ENCODE measurements at places on chromosomes 11 and 22.
A peak's percentile ranks its signal among the peaks of the same experiment; 100 is the strongest.

- DNase-seq: no peak
Measured at GRCh38 chr22:48700566-48701295, 1126.9 kb downstream of the BRD1 start.

GRCh38 chr11:16763746-16764145 lies 25.3 kb downstream of the C11orf58 start:
- DNase-seq: no peak

DNA sequence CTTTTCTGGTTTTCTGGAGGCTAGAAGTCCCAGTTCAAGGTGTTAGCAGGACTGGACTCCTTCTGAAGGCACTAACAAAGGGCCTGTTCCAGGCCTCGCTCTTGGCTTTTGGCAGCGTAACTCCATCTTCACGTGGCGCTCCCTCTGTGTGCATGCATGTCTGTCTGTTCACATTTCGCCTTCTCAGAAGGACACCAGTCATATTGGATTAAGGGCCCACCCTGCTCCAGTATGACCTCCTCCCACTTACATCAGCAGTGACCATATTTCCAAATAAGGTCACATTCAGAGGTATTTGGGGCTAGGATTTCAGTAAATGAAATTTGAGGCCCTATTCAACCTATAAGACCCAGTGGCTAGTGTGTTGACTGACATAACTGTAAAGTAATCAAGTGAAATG lies 20.0 kb downstream of the APLP2 start:
- DNase-seq: no peak

- DNase-seq: no peak
Measured at GRCh38 chr11:19237813-19238212, 2.9 kb downstream of the E2F8 start.

DNA sequence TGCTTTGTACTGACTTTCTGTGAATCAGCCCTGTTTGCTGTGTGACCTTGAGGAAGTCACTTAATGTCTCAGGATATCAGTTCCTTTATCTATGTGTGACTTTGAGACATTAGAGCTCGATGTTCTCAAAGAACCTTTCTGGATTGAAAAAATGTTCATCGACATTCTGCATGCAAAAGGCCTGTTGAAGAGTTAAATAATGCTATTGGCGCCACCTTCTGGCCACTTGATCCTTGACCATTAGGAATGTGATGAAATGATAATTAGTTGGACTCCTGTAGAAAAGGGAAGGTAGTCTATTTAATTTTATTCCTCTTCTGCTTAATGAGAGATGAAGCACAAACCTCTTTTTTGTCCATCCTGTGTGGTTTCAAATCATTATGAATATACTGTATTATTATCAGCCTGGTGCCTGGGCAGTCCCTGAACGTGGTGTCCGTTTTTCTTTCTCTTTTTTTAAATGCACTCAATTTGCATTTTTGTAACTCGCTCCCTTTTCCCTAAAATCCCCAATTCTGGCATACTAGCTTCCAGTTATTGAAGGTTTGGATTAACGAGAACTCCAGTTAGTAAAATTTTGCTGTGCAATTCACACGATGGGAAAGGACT lies 20.7 kb downstream of the ELF5 start:
- peak; percentile 71 for DNase-seq

DNA sequence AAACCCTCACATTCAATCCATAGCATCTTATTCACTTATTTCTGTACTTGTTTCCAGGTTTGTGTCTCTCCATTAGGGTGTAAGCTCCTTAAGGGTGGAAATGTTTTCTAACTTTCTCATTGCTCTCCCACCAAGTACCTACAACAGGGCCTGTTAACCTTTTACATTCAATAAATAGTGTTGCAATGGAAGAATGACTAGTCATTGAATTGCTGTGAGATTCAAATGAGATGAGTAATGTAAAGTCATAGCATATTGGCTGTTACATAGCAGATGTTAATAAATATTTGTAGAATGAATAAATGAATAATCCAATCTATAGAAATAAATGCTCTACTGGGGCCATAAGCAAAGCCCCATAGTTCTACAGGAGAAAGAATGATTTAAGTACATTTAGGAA lies 75.4 kb upstream of the DDI1 start:
- DNase-seq: no peak

GRCh38 chr11:120188811-120189455 lies 21.9 kb upstream of the OAF start:
- no peak for DNase-seq

DNA sequence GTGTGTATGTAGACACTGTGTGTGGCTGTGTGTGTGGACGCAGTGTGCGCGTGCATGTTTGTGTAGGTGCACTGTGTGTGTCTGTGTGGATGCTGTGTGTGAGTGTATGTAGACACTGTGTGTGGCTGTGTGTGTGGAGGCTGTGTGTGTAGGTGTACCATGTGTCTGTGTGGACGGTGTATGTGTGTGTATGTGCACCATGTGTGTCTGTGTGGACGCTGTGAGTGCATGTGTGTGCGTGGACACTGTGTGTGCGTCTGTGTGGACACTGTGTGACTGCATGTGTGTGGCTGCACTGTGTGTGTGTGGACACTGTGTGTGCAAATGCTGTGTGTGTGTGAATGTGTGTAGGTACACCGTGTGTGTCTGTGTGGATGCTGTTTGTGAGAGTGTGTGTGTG lies 10.3 kb downstream of the TRPM5 start:
- DNase-seq: no peak

DNA sequence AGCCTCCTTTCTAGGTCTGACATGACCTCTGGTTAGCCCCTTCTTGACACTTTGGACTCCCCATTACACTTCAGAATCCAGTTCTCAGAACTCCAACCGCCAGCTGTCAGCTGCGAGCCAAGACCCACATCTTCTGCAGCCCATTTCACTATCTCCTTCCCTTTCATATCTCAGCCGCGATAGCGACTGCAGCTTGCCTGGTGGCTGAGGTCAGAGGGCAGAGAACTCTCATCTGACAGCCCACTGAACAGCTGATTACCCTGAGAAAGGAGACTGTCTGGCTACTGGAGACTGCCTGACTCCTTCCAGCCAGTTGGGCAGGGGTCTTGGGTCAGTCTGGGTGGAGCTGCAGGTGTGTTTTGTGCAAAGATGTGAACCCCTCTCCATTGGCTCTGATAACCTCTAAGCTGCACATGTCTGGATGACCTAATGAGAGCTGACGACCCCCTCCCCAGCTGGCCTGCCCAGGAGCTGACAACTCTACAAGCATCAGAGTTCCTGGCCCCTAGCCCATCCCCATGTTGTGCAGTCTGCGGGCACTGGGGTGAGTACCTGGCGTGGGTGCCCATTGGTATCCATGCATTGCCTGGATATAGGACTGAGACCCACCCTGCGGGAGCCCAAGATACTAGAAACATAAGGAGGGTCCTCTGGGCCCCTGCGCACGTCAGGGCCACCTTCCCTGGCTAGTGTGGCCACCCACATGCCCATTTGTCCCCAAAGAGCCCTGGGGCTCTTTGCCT lies 1.1 kb downstream of the CHRM1 start:
- DNase-seq: no peak

DNA sequence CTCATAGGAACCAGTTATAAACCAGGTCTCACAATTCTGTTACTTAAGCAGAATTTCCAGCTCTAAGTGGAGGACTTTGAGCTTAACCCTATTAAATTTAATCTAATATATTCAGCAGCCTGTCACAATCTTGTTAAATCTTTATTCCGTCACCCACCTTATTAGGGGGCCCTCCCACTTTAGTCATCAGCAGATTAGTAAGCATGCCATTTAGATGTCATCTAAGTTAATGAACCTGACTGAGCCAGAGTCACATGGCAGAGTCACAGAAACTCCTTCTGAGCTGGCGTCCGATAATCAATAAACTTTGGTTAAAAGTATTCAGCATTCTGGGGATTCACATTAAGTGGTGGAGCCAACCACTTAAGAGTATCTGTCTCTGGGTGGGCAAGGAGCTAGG lies 35.1 kb downstream of the TTC12 start:
- DNase-seq: no peak

GRCh38 chr11:92775003-92775676 lies 194.3 kb upstream of the MTNR1B start:
- no peak for DNase-seq

DNA sequence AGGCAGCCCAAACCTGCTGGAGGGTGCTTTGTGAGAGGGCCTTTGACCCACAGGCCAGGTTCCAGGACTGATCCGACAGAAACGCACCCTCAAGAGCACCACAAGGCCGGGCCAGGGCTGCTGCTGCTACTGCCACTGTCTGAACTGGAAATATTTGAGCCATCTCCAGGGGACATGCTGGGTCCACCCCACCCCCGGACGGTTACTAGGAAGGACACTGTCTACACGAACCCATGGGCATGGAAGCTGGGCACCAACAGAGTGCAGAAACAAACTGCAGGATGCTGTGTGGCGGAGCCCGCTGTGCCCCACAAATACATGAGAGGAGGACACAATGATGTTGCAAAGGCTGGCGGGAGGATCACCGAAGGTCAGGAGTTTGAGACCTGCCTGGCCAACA lies 283.7 kb downstream of the CTTN start:
- DNase-seq: no peak

GRCh38 chr11:119573858-119574257 lies 150.9 kb upstream of the THY1 start:
- no peak for DNase-seq

GRCh38 chr11:119028346-119029068 lies 2.2 kb downstream of the SLC37A4 start:
- DNase-seq: no peak

DNA sequence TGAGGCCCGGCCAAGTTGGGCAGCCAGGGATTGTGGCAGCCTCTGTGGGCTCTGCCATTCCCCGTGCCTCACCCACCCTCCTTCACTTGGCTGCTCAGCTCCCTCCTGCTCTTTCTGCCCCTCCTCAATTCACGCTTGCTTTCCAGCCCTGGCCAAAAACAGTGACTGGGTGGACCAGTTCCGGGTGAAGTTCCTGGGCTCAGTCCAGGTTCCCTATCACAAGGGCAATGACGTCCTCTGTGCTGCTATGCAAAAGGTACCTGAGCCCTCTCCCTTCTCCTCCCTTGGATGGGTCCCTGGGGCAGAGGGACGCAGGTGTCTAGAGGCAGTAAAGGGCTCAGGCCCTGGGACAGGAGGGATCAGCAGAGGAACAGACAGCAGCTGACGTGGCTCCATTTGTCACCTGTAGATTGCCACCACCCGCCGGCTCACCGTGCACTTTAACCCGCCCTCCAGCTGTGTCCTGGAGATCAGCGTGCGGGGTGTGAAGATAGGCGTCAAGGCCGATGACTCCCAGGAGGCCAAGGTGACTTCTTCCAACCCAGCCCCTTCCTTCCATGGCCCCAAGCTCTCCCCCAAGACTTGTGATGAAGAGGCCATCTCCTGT lies 2.7 kb downstream of the FREY1 start:
- no peak for DNase-seq

GRCh38 chr11:44645827-44646226 lies 80.4 kb downstream of the CD82 start:
- DNase-seq: no peak

DNA sequence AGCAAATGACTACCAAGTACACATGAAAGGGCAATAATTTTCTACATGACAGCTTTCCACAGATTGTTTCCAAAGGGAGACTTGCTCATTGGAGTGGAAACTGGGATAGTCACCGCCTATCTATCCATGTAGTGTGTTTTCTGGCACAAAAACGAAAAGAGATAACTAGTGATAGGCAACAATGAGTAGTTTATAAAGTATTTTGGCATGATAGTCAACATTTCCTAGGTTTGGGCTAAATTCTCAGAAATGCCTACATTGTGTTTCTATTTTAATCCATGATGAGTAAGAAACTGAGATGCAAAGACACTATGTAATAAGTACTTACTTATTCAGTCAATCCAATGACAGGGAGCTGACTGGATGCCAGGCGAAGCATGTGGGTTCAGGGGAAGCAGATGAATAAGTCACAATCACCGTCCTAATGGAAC lies 1129.1 kb downstream of the DLG2 start:
- DNase-seq: peak; percentile 78

- DNase-seq: peak; percentile 5
Measured at GRCh38 chr11:96969251-96969650, 579.4 kb downstream of the JRKL start.

DNA sequence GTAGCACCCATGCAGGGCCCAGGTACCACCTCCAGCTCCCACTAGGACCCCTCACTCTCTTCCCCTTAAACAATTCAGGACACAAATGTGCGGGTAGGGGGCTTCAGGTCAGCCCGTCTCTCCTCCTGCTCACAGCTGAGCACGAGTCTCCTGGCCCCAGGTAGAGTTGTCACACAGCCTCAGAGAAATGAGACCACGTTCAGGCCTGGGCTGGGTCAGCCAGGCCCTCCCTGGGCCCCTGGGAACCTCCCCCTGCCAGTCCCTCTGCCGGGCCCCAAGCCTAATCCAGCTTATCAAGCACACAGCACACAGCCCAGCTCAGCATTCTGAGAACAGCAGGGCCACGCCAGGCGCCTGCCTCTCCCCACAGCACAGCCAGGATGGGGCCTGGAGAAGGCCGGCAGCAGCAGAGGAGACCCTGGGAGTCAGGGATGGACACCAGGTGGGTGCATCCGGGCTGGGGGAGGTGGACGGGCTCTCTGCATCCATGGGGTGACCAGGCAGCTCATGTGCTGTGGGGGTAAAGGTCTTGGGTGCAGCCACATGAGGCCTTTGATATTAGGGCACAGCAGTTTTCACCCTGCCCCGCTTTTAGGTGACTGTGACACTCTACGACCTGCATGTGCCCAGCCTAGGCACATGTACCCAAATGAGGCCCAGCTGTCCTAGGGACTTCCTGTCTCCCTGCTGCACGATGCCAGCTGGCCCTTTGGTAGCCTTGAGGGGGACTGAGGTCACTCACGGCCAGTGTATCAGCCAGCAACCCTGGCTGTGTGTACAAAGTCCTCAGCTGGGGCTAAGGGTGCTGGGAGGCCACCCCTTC lies 87.0 kb downstream of the MORC2 start:
- peak; percentile 38 for DNase-seq

DNA sequence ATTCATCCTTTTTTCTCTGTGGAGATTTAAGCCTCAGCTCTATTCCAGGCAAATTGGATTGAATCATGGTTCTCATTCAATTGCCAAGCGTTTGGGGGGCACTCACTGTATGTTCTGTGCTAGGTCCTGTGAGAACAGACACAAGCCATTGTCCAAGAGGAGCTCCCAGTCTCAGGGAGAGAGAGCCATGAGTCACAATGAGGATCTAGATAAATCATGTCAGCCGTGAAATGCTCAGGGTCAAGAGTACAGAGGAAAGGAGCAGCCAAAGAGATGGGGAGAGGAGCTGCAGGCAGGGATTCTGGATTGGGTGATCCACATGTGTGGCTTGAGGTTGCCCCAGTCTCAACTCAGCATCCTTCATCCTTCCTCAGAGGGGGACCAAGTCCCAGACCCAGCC lies 93.6 kb downstream of the FEZ1 start:
- peak; percentile 36 for DNase-seq

GRCh38 chr11:34366522-34366921 lies 8.7 kb upstream of the ABTB2 start:
- DNase-seq: peak; percentile 44

- DNase-seq: peak; percentile 25
Measured at GRCh38 chr11:1546536-1547466, 25.3 kb downstream of the DUSP8 start.

GRCh38 chr22:46008836-46009596 lies 32.1 kb upstream of the WNT7B start:
- DNase-seq: no peak

- DNase-seq: peak; percentile 56
Measured at GRCh38 chr11:47179655-47179991, 2.9 kb upstream of the ARFGAP2 start.

Data from cardiac fibroblast (primary cell).